ENCODE measurements at places on chromosomes 16 and 17. TPM values are rescaled to one million over a fixed set of nuclear protein-coding genes. Genes with fewer than 3 reads are reported as not detected.
A peak's percentile ranks its signal among the peaks of the same experiment; 100 is the strongest.

The CCDC154 gene
- 3.3 TPM for total RNA-seq

GRCh38 chr16:47387026-47387734, 73.7 kb downstream of the ITFG1 start:
- no peak for DNase-seq

- DNase-seq = no peak
These were observed 1.8 kb downstream of the CNTNAP4 start for GRCh38 chr16:76278980-76279379.

The SLC38A8 gene
- not detected for total RNA-seq

DNA sequence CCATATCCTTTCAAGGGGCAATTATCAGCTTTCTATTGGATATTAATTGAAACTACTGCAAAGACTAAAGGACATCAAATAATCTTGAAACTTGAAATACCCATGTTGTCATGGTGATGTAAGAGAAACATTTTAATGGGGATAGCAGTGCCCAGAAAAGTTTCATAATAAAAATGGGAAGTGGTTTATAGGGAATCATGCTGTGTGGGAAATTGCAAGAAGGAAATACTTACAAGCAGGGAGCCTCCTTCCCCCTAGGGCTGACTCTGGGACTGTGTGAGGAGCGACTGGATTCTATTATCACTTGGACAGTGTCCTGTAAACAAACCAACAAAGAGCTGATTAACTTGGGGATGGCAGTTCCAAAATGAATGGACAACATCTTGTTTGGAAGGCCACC, 1393.1 kb upstream of the GOT2 start:
- no peak for DNase-seq

The ABHD15 gene
- 11.1 TPM for total RNA-seq

GRCh38 chr17:44304651-44305050, 3.8 kb upstream of the RUNDC3A start:
- no peak for DNase-seq

- no peak for DNase-seq
These were observed 31.3 kb downstream of the CDRT15 start for GRCh38 chr17:14205380-14205779.

The SOX9 gene
- 42.0 TPM for total RNA-seq

The SEPTIN12 gene
- not detected for total RNA-seq

GRCh38 chr16:81864646-81865382, 85.7 kb downstream of the PLCG2 start:
- no peak for DNase-seq

The TMC5 gene
- total RNA-seq = 1.7 TPM

DNA sequence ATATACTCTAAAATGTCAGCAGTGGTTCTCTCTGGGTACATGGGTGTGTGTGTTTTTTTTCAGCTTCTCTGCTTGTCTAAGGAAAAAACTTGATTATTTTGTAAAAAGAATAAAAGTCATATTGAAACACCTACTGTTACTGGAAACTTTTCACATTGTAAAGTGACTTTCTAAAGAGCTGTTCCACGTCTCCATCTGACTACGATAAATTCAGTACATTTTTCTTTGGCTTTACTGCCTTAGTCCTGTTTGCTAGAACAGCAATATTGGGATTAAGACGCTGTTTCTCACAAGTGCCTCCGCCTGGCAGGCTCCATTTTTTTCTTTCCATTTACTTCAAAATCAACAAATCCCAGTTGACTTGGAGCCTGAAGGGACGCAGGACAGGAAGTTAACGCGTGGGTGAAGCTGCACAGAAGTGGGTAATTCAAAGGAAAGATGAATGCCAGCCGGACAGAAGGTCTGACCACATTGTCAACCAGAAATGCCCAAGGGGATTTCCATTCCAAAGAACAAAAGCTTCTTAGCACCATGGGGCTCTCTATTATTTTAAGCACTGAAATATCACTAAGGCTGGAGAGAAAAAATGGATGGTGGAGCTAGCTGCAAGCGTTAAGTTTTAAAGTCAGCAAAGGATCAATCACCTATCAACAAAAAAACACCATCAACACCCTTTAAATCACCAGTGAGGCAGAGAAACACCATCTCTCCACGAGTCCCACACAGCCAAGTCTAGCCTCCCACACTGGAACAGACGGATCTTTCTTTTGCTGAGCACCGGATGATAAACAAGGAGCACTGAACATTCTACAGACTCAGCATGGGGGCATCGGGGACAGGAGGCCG, 8.4 kb downstream of the GLOD4 start:
- no peak for DNase-seq

DNA sequence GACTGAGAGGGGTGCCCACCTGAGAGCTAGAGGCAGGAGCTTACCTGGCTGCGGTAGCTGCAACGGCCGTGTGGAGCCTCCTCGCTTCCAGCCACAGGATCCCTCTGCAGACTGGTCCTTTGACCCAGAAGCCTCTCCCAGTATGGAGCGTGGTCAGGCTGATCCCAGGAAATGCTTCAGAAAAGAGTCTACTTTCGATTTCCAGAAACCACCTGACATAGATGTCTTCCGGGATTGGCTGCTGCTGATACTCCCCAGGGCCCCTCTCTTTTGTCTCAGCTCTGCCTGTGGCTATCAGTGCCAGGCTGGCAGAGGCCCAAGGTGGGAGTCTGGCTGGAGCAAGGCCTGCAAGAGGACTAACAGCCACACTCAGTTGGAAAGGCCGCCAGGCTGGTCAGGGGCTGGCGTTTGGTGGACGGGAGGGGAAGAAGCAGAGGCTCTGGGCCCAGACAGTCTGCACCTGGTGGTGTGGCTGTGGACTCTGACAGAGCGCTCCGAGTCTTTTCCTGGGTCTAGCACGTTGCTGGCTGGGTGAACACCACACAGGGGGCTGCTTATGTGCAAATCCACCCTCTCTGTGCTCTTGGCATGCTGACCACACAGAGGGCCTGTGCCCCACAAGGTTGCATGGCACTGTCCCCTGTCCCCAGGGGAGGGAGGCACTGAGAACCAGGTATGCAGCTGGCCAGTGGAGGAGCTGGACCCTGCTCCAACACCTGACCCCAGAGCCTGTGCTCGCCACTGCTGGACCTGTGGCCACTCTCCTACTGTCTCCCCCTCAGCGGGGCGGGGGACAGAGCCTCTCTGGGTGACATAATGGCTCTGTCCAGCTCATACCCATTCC, at the start of gene LGALS3BP:
Gene LGALS3BP (minus strand): TSS at position 144 of the 844 bp plus-strand sequence. CDS start 2,732 bp downstream, outside the sequence.
- peak; percentile 83 for DNase-seq

DNA sequence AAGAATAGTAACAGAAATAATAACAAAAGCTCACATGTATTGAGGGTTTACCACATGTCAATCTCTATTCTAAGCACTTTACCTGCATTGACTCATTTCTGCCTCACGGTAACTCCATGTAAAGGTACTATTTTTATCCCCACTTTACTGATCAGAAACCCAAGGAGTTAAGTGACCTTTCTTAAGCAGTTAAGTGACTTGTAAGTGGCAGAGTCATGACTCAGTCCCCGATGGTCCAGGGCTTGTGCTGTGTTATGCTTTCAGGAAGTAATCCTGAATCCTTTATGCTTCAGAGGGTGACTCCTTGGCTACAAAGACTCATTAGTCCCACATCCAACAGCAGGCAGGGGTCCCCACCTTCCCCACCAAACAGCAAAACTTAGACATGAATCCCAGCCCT, 66.5 kb downstream of the MRM1 start:
- DNase-seq = no peak

The PIRT gene
- not detected for total RNA-seq

DNA sequence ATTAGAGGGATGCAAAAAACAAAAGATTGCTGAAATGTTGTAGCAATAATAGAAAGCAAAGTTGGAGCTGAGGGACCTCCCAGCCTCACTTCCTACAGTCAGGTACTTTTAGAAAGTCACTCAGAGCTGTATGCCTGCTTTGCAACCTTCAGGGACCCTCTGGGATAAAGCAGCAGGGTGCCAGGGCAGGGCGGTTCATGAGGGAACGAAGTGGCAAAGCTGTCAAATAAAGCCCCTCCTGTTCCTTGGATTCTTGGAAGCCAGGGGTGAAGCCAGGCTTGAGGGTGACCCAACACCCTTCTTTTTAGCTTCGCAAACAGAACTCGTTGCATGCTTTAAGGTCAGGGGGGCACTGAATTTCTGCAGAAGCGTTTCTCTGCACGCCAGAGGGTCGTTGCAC, 767 bp downstream of the ATP2C2 start:
- DNase-seq = no peak

The ULK2 gene
- 46.0 TPM for total RNA-seq

DNA sequence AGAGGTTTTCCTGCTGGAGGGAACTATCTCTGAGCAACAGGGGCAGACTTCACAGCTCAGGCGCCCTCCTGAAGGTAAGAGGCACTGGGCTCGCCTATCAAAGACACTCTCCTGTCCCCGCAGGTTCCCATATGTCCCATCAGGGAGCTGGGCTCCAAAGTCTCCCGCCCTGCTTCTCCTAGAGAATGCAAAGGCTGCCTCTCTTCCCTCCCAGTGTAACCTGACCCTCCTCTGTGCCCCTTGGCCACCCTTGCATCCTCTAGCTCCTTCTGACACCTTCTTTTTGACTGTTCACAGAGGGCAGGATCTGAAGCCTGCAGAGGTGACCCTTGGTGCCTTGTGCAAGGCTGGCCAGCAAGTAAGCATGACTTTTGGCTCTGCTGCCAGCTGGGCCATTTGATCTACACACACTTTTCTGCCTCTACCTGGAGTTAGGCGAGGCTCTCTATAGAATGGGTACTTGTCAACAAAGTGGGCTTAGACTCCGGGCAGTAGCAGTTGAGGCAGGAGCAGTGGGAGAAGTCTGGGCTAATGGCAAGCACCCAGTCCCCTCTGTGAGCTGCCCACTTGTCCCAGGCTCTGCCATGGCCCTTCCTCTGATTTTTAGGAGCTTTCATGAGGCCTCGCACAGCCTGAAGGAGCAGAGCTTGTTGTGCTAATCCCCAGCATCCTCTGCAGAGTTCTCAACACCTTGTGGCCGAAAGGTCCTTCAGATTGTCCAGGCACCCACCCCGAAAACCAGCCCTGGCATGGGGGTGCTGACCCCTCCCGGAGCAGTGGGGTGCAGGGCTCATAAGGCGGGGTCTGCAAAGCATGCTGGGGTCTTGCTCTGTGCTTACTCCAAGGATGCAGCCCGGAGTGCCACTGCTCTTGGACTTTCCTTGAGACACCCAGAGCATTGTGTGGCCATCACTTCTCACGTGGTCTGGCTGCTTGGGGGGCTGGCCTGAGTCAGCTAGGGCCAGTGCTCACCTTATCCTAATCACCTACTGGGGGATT, 122.9 kb downstream of the METRNL start:
- peak; percentile 56 for DNase-seq

The VMO1 gene
- 5.4 TPM for total RNA-seq

- no peak for DNase-seq
These were observed 32.1 kb upstream of the JPT2 start for GRCh38 chr16:1645914-1646525.

DNA sequence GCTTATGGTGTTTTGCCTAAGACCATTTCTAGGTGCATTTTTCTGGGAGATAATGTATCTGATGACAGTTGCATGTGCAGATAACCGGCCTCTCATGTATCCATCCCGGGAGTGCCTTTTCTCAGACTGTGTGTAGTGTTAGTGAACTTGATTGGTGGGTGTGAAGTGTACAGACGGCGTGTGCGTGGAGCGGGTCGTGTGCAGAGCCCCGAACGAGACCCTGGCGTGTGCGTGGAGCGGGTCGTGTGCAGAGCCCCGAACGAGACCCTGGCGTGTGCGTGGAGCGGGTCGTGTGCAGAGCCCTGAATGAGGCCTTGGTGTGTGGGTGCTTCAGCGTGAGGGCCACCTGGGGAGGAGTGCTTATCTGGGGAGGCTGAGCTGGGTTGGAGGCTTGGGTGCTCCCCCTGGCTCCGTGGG, 28.9 kb upstream of the ZNF750 start:
- no peak for DNase-seq

The RHBDL3 gene
- total RNA-seq = 1.1 TPM

GRCh38 chr17:59848778-59849177, 44.0 kb downstream of the TUBD1 start:
- DNase-seq = peak; percentile 73

GRCh38 chr17:59165933-59166342, 10.4 kb downstream of the PRR11 start:
- no peak for DNase-seq
